ENCODE measurements at places on chromosomes 5 and 9. TPM values are rescaled to one million over a fixed set of nuclear protein-coding genes. Genes with fewer than 3 reads are reported as not detected.

The C5orf63 gene
- not detected for total RNA-seq

DNA sequence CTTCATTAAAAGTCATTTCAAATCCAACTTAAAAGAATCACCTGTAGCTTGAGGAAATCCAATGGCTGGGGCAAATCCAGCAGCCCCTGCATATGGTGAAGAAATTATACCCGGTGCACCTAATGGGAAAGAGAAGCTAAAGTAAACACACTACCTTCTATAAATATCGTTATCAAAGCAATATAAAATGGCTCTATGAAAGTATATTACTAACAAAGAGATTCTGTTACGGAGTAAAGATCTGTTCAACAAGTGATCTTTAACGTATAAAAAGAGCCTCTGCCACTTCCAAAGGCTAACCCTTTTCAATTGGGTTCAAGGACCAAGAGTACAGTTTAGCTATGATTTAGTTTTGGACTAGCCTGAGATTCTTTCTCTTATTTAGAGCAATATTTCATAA is 59.7 kb upstream of the SUSD1 start:
- no peak overlapping the region for H3K27ac ChIP-seq
- no peaks in the 10 kb centered on the region for H3K36me3 ChIP-seq
- no peak overlapping the region for H3K4me3 ChIP-seq
- no peak for DNase-seq
- H3K27me3 ChIP-seq, result no peaks in the 10 kb centered on the region
- H3K4me1 ChIP-seq, result no peaks in the 10 kb centered on the region

DNA sequence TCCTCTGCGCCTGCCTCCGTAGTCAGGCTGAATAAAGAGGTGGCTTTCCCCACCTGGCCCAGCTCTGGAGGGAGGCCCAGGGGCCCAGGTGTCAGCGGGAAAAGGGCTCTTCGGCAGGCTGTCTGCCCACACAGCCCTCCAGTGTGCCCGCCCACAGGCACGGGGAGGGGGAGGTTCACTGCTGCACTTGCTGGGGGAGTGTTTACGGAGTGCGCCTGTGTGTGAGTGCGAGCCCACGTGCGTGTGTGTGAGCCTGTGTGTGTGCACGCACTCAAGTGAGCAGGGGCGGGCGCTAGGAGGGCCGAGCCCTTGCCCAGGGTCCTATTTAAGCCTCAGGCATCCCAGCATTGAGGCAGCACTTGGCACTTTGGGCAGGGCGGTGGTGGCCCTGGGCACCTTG is 10.9 kb downstream of the DNLZ start:
- H3K4me1 ChIP-seq, result no peaks in the 10 kb centered on the region
- DNase-seq, result no peak
- no peaks in the 10 kb centered on the region for H3K36me3 ChIP-seq
- H3K4me3 ChIP-seq, result no peak overlapping the region
- no peak overlapping the region for H3K27ac ChIP-seq

DNA sequence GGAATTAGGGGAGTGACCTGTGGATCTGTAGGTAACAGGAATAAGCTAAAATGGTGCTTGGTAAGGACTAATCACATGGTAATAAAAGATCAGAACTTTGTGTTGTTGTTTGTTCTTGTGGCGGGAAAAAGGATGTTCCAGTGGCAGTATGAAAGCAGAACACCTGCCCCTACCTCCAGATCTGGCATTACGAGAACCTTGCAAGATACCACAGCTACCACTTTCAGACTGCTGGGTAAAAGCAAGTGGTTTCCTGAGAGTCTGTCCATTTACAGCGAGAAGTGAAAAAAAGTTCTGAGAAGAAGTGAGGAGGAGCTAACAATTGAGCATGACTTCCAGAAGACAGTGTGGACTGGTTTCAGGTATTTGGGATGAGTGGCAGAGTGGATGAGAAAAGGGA is 252.5 kb downstream of the TLE4 start:
- no peak overlapping the region for H3K27ac ChIP-seq
- DNase-seq, result no peak
- H3K4me3 ChIP-seq, result no peak overlapping the region
- no peaks in the 10 kb centered on the region for H3K4me1 ChIP-seq

The PFN3 gene
- not detected for total RNA-seq

GRCh38 chr9:80509358-80509757 is 937.6 kb downstream of the TLE4 start:
- no peak overlapping the region for H3K27ac ChIP-seq
- no peak overlapping the region for H3K4me3 ChIP-seq
- no peaks in the 10 kb centered on the region for H3K27me3 ChIP-seq
- no peaks in the 10 kb centered on the region for H3K4me1 ChIP-seq

- no peaks in the 10 kb centered on the region for H3K27me3 ChIP-seq
- no peaks in the 10 kb centered on the region for H3K4me1 ChIP-seq
- H3K36me3 ChIP-seq, result no peaks in the 10 kb centered on the region
- no peak overlapping the region for H3K27ac ChIP-seq
Observed at GRCh38 chr5:411728-412127, 31.2 kb upstream of the EXOC3 start.

- no peaks in the 10 kb centered on the region for H3K36me3 ChIP-seq
- peaks cover 6% of the 10 kb centered on the region for H3K4me1 ChIP-seq
- DNase-seq, result no peak
Observed at GRCh38 chr9:129319076-129319937, 141.2 kb upstream of the IER5L start.

The TBC1D2 gene
- 7.4 TPM for total RNA-seq

DNA sequence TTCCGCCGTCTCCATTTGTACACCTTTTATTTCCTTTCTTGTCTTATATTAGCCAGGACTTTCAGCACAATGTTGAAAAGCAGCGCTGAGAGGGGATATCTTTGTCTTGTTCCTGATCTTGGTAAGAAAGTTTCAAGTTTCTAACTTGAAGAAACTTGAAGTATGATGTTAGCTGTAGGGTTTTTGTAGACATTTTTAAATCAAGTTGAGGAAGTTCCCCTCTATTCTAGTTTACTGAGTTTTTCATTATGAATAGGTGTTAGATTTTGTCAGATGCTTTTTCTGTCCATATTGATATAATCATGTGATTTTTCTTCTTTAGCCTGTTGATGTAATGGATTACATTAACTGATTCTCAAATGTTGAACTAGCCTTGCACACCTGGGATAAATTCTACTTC is 425.7 kb downstream of the PIK3R1 start:
- peaks cover 2% of the 10 kb centered on the region for H3K4me1 ChIP-seq
- H3K27ac ChIP-seq, result no peak overlapping the region
- no peak for DNase-seq

DNA sequence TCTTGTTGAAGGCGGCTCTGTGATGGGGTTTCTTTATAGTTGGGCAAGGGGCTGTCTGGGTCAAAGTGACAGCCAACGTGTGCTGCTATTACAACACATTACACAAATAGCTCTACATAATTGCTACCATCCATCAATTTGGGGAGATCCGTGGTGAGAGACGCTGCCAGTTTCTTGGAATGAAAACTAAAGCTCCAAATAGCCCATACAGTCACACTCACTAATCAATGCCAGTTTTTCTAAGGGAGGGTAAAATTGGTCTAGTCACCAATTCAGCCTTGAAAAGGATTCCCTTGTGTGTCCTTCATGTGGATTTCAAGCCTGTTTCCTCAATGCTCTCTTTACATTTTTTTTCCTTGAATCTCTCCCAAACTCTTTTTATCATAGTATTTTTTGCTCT is 343.3 kb upstream of the KLF4 start:
- no peaks in the 10 kb centered on the region for H3K4me1 ChIP-seq
- no peak overlapping the region for H3K4me3 ChIP-seq
- DNase-seq, result no peak
- H3K27me3 ChIP-seq, result no peaks in the 10 kb centered on the region
- no peaks in the 10 kb centered on the region for H3K36me3 ChIP-seq

DNA sequence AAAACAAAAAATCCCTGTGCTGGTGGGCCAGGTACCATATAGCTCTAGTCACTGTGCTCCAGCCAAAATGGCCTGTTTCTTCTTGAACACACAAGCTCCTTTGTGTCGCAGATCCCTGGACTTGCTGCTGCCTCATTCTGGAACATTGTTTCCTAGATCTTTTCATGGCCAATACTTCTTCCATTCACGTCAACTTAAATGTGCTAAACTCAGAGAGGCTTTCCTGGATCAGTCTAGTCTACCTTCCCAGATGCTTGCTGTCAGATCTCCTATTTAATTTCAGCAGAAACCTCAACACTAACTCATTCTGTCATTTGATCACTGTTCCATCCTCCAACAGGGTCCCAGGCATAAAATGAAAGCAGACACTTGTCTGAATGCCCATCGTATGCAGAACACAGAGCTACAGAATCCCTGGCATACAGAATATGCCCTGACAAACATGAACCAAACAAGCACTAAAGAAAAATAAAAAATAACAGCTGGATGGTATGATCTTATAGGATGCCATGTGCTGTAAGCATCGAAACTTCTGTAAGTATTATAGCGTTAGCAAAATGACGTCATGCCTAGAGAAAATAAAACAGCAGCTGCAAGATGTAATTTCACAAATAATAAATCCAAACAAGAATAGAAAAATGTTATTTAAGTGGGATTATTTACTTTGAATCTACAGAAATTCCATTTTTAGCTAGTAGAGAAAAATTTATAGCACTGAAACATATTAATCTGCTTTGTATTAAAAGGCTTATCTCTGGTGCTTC is 403.7 kb upstream of the DAP start:
- H3K27me3 ChIP-seq, result no peaks in the 10 kb centered on the region
- H3K4me1 ChIP-seq, result no peaks in the 10 kb centered on the region
- H3K36me3 ChIP-seq, result no peaks in the 10 kb centered on the region
- no peak overlapping the region for H3K27ac ChIP-seq
- no peak overlapping the region for H3K4me3 ChIP-seq
- DNase-seq, result no peak

The KCNMB1 gene
- total RNA-seq, result 0.10 TPM

DNA sequence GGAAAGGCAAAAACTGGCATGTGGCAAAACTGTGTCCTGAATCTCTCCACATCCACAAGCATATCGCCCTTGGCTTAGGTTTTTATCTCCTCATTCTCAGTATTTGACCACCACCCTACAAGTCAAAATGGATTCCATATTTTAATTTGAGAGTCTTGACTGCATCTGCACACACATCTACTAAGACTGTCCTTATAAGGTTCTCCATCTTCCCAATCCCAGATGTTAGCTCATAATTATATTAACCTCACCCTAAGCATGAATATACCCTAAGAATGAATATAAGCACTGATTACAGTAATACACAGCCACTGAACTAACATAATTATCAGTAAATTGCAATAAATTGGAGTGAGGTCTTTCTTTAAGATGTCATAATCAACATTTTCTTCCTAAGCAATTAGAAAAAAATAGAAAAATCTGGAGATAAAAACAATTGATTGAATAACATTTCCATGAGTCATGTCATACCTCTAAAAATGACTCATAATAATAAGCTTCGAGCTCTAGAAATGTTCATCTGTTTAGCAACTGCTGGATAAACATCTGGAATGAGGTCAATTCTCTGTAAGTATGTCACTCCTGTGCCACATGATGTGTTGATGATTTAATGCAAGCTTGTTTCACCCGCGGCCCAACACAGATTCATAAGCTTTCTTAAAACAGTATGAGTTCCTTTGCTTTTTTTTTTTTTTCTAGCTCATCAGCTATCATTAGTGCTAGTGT is 39.9 kb upstream of the PAM start:
- H3K36me3 ChIP-seq, result no peaks in the 10 kb centered on the region
- no peak overlapping the region for H3K4me3 ChIP-seq
- H3K27ac ChIP-seq, result no peak overlapping the region
- H3K27me3 ChIP-seq, result no peaks in the 10 kb centered on the region
- no peak for DNase-seq
- no peaks in the 10 kb centered on the region for H3K4me1 ChIP-seq

DNA sequence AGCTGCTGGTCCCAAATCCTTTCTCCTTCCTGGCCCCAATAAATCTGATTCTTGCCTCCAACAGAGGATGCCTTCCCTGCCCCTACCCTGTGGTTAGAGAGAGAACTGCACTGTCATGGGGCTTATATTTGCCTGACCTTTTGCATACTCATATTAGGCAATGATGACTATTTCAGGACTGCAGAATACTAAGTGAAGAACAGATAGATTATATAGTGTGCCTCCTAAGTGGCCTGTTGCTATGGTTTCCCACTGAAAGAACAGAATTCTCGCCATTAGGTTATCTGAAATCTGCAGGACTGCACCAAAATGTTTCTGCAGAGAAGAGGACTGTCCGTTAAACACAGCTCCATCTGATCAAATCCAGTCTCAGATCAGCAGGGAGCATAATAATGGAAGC is 87.3 kb upstream of the CCNG1 start:
- no peak for DNase-seq
- H3K27ac ChIP-seq, result no peak overlapping the region
- no peaks in the 10 kb centered on the region for H3K27me3 ChIP-seq
- no peaks in the 10 kb centered on the region for H3K4me1 ChIP-seq

The PCDHGB2 gene
- 2.8 TPM for total RNA-seq

- H3K27ac ChIP-seq, result no peak overlapping the region
- no peak overlapping the region for H3K4me3 ChIP-seq
- no peaks in the 10 kb centered on the region for H3K27me3 ChIP-seq
- no peaks in the 10 kb centered on the region for H3K4me1 ChIP-seq
- peak; percentile 56 for DNase-seq
- no peaks in the 10 kb centered on the region for H3K36me3 ChIP-seq
Observed at GRCh38 chr5:114782869-114783268, 386.8 kb downstream of the TRIM36 start.

The ZNF79 gene
- 7.4 TPM for total RNA-seq

DNA sequence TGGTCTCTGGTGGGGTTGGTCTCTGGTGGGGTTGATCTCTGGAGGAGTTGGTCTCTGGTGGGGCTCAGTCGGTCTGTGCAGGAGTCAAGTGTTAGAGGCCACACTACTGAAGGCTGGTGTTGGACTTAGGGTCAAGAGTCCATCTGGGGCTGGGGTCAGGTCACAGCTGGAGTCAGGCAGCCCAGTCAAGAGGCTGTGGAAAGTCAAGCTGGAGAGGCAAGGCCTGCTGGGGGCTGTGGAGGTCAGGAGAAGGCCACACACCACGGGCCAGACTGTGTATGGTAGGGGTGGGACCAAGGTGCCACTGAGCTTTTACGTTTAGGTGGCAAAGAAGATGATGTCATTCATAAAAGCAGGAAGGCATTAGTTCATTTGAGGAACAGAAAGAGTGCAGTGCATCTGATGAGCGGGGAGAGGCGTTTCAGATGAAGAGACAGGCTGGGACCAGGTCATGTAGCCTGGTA is 16.7 kb upstream of the CD74 start:
- no peaks in the 10 kb centered on the region for H3K36me3 ChIP-seq
- no peak overlapping the region for H3K4me3 ChIP-seq
- no peaks in the 10 kb centered on the region for H3K4me1 ChIP-seq
- no peak overlapping the region for H3K27ac ChIP-seq

The FBP1 gene
- total RNA-seq, result 1.0 TPM

- no peak overlapping the region for H3K27ac ChIP-seq
- DNase-seq, result peak; percentile 87
- no peaks in the 10 kb centered on the region for H3K36me3 ChIP-seq
Observed at GRCh38 chr9:91033797-91034196, 232.2 kb downstream of the SYK start.

All from H1 (cell line).